ENCODE measurements at places on chromosomes 2 and 18.

- DNase-seq, result no peak
Measured at GRCh38 chr2:236169741-236170589, 1.8 kb upstream of the GBX2 start.

DNA sequence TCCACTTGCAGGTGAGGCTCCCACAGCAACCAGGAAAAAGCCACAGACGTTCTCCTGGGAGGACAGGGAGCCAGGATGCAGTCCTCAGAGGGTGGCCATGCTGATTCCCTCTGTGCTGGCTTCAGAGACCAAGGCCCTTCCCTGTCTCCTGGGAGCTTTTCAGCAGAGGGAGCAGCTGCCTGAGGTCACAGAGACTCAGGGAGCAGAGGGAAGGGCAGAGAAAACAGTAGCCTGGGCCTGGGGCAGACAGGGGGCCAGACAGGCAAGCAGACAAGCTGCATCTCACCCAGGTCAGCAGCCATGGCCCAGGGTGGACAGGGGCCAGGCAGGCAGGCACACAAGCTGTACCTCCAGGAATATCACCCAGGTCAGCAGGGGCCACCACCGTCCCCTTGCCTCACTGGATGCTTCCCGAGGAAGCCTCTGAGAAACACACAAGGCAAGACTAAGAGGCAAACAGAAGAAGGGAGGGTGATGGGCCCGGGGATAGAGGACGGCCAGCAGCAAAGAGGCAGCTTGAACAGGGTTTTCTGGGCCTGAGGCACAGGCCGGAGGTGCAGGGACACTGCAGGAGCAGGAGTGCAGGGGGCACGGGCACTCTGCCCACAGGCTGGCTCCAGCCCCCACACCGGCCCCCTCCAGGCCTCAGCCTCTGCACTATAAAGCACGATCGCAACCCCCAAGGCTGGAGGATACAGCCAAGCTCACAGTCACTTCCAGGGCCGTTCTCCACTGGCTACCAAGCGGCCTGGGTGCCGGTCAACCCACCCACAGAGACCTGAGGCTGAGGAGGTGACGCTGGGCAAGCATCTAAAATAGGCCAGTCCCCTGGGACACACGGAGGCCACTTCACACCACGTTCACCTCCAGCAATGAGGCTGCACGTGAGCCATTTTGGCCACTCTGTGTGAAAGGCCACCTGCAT, 6.1 kb downstream of the SLC66A2 start:
- no peak for DNase-seq

GRCh38 chr2:20957788-20958525, 85.9 kb downstream of the APOB start:
- DNase-seq, result no peak

- DNase-seq, result no peak
Measured at GRCh38 chr18:2431806-2432205, 139.5 kb downstream of the METTL4 start.

GRCh38 chr2:74332550-74333174, 10.6 kb downstream of the SLC4A5 start:
- DNase-seq, result no peak

DNA sequence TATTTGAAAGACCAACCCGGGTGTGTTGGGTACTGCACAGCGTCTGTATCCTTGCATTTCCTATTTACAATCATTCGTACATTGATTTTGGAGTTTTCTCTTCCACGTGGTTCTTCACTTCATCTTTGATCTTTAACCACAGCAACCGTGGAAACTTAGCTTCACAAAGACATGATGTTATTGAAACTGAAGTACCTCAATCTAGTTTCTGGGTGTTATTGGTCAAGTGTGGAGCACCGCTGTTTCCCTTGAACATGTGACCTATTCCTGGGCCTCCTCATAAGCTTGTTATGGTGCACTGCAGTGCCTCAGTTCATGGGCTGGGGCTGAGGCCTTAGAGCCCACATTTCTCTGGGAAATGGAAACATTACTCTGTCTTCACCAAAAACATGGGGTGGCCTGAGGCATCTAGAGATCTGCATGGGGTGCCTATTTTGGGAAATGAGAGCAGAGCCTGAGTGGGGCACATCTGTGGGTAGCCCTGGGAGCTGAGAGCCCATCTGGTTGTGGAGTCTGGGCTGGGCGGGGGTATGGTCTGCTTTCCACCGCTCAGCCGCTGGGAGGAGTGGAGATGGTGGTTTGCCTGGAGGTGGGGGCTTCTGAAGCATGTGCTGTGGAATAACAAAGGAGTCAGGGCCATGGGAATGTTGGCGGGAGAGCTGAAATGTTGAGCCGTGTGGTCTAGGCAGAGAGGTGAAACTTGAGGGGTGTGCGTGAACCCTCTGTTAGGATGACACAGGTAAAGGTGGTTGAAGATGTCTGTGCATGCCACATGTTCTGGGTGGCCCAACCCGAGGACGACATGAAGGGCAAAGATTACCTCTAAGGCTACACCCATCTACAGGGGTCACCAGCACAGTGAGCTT, 37.4 kb downstream of the ZNF236 start:
- DNase-seq, result peak; percentile 25

DNA sequence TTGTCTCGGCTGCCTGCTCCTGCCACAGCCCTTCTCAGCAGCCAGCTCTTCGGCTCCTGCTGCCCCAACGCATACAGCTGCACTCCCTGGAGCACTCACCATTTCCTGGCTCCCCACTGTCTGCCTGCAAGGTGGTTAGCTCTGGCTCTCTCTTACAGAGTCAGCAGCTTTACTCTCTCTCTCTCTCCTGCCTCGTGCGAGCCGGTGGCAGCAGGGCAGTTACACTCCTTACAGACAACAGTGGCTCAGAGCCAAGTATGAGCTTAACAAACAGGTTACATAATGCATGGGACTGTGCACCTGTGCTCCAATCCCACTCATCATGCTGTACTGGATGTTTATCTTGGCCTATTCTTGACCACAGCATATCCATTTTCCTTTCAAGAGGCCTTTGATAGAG, 47.4 kb upstream of the DNAJC10 start:
- no peak for DNase-seq

DNA sequence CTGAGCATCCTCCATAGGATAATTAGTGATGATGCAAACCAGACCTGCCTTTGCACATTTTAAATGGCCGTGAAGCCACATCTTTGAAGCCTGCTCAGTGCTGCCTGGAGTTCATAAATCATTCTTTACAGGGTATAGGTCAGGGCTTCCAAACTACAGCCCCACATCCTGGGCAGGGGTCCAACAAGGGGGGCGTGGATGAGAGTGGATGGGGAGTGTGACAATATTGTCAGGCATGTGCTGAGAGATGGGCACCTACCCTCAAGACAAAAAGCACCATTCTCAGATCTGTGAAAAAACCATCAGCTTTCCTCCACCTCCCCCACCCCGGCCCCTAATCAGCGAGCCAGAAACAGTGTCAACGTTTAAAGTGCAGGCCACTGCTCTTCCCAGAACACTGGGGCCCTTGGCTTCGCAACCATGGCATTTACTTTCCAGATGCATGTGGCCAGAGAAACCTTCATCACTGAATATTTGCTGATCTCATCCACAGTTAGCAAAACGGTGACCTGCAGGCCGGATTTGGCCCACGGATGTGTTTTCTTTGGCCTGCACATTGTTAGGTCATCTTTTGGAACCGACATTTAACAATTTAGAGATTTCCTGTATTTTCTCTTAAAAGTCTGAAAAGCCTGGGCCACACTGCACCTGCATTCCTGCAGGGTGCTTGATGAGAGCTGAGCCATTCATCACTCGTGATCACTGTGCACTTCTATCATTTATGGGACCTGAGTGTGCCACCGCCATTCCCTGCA, 130.7 kb downstream of the ANKRD44 start:
- no peak for DNase-seq

DNA sequence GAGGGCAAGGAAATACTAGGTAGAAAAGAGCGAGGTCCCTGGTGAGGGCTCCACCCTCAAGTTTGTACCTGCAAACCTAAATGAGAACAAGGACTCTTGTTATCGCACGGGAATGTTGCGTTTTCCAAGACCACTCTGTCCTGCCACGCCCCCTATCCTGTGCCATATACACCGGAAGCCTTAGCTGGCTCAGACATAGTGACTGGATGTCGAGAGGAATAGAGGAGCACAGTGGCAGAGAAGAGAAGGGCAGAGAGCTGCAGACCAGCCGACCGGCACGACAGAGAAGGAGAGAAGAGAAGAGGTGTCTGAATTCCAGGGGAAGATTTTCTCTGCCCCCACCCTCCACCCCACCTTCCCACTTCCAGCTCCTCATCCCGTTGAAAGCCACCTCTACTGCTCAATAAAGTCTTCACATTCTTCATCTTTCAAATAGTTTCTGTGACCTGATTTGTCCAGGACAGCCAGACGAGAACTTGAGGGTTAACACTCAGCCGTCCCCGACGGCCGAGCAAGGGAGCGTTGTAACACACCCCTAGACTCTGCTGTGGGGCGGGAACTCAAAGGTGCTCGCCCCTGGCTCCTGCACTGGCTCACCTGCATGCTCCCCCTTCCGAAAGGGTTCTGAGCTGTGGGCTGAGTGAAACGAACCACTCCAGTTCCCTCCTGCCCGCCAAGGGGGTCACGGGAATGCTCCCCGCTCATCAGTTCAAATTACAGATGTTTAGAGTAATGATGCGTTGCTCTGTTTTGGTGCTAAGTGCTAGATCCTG, 24.9 kb upstream of the COL3A1 start:
- no peak for DNase-seq

GRCh38 chr2:237150831-237151375, 65.2 kb downstream of the COPS8 start:
- no peak for DNase-seq
